ENCODE measurements at places on chromosomes 1 and 21.

DNA sequence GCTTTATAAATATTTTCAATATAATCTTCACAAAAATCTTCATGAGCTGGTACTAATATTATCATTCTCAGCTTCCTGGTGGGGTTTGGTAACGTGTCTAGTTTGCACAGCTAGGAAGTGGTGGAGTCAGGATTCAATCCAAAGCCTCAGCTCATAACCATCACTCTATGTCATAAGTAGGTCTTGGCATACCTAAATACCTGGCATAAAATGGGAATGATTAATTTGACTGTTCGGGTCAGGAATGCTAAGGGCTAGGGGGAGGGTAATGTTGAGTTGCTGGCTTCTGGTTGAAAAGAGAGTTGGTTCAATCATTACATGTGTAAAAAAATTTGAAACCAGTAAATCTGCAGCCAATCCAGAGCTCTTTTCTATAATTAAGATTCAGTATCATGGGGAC is 5.6 kb upstream of the SAMSN1 start:
- DNase-seq = no peak

DNA sequence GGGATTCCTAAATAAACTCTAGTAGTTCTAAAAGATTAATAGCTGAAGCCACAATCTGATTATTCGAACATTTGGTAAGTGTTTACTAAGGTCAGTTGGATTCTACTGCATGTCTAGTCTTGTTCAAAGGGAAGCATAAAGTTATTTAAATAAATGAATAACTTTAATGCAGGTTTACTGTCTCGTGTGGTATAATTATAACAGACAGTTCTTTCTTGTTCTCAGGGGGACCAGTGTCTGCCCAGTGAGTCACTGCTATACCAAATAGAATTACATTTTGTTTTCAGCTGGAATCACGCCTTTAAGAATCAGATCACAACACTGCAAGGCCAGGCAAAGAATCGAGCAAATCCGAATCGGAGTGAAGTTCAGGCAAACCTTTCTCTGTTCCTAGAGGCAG is 45.1 kb downstream of the SMG7 start:
- DNase-seq = no peak

GRCh38 chr1:203211812-203212211 is 17.7 kb downstream of the CHIT1 start:
- no peak for DNase-seq

- peak; percentile 34 for DNase-seq
Measured at GRCh38 chr1:116375887-116376728, 3.1 kb downstream of the ATP1A1 start.

DNA sequence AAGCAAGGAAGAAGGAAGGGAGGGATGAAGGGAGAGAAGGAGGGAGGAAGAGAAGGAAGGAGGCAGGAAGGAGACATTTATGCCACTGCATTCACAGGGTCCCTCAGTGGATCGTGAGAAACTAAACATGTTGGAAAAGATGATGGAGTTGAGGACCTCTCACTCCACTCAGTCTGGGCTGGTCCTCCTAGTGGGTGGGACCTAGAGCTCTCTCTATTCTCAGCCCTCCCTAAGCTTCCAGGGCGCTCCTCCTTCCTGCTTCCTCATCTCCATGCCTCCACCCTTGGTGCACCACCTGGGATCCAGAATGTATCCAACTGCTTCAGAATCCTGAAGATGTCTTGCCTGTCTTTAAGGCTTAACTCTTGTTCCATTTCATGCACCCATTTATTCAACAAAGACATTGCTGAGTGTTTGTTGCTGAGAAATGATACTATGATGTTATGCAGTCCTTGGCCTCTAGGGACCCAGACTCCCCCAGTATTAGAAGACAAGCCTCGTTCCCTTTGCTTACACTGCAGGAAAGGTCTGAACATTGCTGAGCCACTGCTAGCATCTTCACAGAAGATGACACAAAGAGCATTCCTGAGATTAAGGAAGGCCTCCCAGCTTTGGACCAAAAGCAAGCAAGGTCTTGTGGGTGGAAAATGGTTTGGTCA is 88.5 kb downstream of the BEND5 start:
- DNase-seq = no peak

DNA sequence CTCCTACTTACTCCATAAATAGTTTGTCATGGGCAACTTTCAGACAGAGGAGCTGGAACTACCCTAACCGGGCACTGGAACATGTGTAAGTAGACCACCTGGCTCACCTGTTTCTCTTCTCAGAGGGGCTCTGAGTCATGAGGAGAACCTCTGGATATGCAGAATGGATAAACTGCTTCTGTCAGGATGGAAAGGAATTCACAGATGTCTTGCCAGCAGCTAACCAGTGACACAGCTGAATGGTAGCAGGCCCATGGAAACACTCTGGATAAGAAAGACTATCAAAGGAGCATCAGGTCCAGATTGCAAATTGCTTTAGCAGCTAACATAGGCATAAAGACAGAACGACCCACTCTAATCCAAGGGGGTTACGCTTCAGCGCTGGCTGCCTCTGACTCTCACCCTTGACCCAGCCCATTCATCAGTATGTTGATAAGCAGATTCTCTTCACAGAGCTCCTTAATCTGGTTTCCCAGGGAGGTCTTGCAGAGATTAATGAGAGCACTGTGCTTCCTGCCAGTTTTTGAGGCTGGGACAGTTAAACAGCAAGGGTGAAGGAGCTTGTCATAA is 54.2 kb downstream of the HIVEP3 start:
- no peak for DNase-seq

- no peak for DNase-seq
Measured at GRCh38 chr1:72489801-72490200, 207.5 kb upstream of the NEGR1 start.

DNA sequence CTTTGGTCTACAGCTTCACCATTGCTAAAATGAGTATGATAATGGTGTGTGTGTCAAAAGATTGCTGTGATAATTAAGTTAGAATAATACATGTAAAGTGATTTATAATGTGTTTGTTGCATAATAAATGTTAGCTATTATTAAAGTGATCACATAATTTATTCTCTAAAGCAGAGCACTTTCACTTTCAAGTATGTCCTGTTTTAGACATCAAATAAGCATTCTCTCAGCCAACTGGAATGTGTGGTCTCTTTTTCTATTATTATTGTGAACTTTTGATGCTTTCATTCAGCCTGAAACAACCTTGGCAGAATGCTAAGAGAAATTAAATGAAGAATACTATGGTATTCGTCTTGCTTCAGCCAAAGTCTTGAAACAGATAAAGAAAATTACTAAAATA is 102.8 kb upstream of the COL11A1 start:
- no peak for DNase-seq

DNA sequence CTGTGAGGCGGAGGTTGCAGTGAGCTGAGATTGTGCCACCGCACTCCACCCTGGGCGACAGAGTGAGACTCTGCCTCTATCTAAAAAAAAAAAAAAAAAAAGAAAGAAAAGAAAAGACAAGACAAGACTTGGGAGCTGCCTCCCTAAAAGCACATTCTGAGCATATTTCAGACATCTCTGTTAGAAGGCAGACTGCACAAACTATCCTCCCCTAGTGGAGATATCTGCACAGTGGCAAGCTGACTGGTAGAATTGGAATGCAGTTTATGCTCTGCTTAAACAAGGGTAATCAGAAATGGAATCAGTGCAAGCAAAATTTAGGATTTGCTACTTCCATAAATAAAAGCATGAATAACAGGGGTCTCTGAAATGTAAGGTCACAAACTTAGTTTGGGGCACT is 31.8 kb downstream of the GNG4 start:
- DNase-seq = no peak

- no peak for DNase-seq
Measured at GRCh38 chr1:45796946-45797345, 6.5 kb upstream of the MAST2 start.

- DNase-seq = no peak
Measured at GRCh38 chr1:230301822-230302221, 124.3 kb downstream of the PGBD5 start.

GRCh38 chr1:184825571-184825970 is 70.9 kb upstream of the EDEM3 start:
- DNase-seq = no peak

DNA sequence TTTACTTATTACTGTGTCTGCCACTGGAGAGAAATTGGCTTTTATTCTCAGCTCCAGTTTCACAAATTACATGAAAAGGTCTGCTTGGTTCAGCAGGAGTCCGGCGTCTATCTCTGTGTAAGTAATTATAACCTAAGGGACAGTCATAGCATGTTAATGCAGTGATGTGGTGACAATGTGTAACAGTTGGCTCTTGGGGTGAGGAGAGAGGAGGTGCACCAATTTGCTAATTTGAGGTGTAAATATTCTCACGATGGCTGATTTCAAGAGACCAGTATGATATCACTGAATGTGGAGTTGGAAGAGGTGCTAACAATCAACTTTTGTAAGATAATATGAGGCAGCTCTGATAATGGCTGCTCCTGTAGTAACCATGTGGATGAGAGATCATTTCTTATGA is 86.1 kb downstream of the CTH start:
- DNase-seq = no peak

GRCh38 chr1:104765085-104765484 is 1015.4 kb downstream of the AMY1C start:
- DNase-seq = no peak

DNA sequence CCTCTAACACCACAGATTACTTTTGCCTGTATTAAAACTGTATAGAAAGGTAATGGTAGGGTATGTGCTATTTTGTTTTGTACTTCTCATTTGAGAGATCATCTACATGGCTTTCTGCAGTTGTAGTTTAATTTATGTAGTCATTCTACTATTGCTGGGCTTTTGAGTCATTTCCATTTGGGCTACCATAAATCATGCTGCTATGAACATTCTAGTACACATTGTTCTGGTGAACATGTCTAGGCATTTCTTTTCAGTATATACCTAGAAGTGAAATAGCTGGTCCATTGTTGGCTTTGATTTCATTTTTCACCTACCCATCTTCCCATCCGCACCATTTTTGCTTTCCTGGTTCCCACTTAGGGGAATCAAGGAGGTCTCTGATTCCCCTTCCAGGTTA is 18.7 kb downstream of the EDN2 start:
- no peak for DNase-seq

DNA sequence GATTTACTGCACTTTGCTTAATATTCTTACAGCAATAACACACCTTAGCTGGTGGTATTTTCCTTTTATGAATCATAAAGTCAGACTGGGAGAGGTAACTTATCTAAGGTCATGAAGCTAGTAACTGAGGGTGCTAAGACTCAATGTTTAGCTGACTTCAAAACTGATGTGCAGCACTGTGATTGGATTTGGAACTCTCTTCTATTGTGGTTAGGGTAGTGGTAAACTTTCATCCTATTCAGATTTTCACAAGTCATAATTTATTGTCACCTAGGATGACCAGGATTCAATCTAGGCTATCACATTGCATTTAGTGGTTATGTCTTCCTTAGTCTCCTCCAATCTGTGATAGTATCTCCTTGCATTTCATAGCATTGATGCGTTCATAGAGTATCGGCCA is 18.9 kb downstream of the EPB41 start:
- DNase-seq = no peak

DNA sequence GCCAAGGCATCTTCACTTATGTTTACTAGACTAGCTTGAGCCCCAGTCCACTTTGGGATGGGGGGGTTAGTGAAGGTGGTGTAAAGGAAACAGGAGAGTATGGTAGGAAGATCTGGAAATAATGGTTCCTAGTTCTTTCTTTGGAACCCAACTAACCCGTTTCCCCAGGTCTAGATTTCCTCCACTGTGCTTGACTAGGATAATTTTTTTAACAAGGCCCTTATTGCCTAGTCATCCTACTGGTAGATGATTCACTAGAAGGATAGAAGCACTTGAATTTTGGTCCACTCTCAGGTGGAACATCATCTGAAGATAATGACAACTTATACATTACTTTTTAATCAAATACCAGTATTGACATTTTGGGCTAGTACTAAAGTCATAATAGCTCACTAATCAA is 45.9 kb upstream of the MYOCOS start:
- DNase-seq = no peak

DNA sequence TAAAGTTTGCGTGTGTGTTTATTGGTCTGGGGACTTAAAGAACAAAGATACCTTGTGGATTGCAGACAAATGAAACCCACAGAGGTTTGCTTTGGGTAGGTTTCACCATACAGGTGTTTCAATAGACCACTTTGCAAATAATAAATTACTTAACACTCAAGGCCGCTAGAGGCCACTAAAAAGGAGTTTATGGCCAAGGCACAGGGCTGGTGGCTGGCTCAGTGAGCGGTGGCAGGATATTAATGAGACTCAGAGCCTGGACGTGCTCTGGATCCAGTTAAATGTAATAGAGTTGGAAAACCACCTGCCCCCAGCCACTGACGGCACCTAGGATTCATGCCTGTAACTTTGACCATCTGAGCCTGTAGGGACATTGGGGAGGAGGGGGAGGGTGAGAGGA is 44.5 kb downstream of the LRRC38 start:
- DNase-seq = no peak

GRCh38 chr1:100921110-100921706 is 25.3 kb downstream of the SLC30A7 start:
- DNase-seq = peak; percentile 79

DNA sequence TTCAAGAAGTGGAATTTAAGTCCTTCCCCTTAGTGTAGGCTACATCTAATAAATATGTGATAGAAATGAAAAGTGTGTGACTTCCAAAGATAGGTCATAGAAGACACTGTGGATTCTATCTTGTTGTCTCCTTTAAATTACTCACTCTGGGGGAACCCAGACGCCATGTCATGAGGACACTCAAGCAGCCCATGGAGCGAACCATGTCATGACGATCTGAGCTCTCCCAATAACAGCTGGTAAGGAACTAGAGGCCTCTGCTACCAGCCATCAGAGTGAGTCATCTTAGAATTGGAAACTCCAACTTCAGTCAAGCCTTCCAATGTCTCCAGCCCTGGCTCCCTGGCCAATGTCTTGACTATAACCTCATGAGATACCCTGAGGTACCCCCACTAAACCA is 6.3 kb downstream of the COA7 start:
- no peak for DNase-seq

GRCh38 chr1:167440776-167441175 is 77.6 kb downstream of the CD247 start:
- no peak for DNase-seq

Data from hematopoietic multipotent progenitor cell treated with erythropoietin and hydrocortisone succinate and interleukin-3 and kit ligand, for 17 days (in vitro differentiated cells).